ENCODE measurements at places on chromosomes 6 and 20.

GRCh38 chr6:119934816-119935215, 585.3 kb upstream of the MAN1A1 start:
- no peak for DNase-seq

- DNase-seq: no peak
Measured at GRCh38 chr6:127367023-127367375, 23.6 kb upstream of the ECHDC1 start.

DNA sequence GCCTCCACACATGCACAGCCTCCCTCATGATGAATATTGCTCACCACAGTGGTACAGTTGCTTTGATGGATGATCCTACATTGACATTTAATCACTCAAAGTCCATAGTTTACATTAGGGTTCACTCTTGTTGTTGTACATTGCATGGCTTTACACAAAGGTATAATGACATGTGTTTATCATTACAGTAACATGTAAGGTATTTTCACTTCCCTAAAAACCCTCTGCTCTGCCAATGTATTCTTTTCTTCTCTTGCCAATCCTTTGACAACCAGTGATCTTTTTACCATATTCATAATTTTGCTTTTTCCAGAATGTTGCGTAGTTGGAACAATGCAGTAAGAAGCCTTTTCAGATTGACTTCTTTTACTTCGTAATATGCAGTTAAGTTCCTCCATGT, 166.6 kb upstream of the KHDRBS2 start:
- DNase-seq: no peak

GRCh38 chr20:46062151-46062550, 27.6 kb downstream of the NCOA5 start:
- DNase-seq: no peak

- no peak for DNase-seq
Measured at GRCh38 chr20:64114356-64114971, 7.1 kb upstream of the NPBWR2 start.

- no peak for DNase-seq
Measured at GRCh38 chr6:88168362-88168761, 2.2 kb upstream of the CNR1 start.

DNA sequence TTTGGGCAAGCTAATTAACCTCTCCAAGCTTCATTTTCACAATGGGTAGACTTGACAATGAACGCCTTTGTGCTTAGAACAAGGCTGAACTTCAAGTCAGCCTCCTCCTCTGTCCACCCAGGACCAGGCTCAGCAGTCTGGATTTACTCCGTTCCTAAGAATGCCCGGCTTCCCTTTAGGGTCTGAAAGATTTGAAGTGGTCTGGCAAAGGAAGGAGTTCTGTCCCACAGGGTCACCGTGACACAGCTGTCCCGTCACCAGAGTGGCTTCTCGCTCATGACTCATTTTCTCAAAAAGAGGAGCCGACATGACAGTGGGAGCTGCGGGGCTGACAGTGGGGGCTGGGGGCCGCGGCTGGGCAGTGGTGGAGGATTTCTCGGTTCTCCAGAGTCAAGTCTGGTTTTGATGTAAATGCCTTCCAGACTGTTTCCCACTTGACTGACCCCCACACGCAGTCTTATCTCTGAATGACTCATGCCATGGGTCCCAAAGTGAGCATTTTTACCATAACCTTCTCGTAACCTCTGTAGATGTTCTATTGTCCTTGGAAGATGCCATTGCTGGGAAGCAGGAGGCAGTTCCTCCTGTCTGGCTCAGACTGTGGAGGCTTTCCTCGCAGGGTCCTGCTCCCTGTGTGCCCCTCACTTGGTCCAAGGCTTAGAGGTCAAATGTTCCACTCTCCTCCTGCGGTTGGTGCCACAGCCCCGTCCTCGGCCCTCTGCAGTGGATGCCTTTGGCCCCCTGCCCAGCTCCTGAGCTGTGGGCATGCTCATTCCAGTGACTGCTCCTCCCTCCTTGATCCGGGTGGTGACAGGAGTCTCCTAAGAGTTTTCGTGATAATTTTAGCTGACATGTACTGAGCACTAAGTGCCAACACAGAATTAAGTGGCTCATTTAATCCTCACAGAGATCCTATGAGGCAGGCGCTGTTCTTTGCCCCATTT, 253.1 kb downstream of the FNDC1 start:
- DNase-seq: peak; percentile 78

GRCh38 chr6:4891141-4891540, 112.7 kb downstream of the RPP40 start:
- DNase-seq: no peak

- no peak for DNase-seq
Measured at GRCh38 chr20:32115211-32115767, 5.8 kb downstream of the TM9SF4 start.

GRCh38 chr6:112929641-112930040, 582.5 kb downstream of the RFPL4B start:
- DNase-seq: peak; percentile 26

GRCh38 chr6:32607263-32607987, 17.8 kb upstream of the HLA-DRB1 start:
- DNase-seq: no peak

- DNase-seq: peak; percentile 98
Measured at GRCh38 chr6:71468841-71469700, 180.5 kb downstream of the OGFRL1 start.

All from astrocyte (in vitro differentiated cells and primary cell).